ENCODE measurements at places on chromosomes 16 and 17.

DNA sequence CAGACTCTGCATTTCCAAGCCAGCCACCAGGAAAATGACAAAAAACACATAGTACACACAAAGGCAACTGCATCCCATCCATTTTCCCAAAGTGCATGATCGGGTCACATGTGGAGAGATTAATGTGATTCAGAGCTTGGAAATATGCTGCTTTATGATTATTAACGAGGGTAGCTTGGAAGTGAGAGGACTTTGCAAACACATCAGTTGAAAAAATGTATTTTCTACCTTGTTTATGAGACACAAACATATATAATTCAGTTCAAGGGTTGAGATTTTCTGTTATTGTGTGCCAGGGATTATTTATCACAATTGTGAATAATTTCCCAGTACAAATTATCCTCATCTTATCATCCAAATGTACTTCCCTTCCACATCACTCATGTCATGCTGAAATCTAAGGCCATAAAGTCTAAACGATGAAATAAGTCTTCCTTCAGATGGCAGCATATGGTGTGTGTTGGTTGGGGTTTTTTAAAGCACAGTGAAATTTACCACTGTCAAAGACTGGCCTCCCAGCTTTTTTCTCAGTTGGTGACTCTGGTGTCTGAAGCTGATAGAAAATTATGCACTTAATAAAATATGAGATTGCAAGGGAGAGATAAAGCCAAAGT, 104.7 kb upstream of the ADAMTS18 start:
- ATAC-seq: no peak

DNA sequence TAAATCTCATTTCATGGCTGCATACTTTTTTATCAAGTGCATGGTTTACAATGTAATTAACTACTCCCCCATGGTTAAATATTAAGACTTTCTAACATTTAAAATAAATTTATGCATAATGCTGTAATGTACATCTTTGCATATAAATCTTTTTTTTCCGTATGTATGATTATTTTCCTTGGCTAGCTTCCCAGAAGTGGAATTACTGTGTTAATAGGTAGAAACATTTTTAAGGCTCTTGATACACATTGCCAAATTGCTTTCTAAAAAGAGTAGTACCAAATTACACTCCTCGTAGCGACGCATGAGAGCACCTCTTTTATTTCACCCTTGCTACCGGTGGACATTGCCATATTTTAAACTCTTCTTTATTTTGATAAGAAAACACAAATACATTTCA, 141.1 kb downstream of the DNAH9 start:
- no peak for ATAC-seq

GRCh38 chr17:47057830-47058229, 78.8 kb upstream of the RPRML start:
- no peak for ATAC-seq

- ATAC-seq: no peak
Measured at GRCh38 chr16:88883117-88883895, 16.8 kb upstream of the PABPN1L start.

GRCh38 chr16:28087675-28088300, 24.3 kb upstream of the GSG1L start:
- ATAC-seq: no peak

DNA sequence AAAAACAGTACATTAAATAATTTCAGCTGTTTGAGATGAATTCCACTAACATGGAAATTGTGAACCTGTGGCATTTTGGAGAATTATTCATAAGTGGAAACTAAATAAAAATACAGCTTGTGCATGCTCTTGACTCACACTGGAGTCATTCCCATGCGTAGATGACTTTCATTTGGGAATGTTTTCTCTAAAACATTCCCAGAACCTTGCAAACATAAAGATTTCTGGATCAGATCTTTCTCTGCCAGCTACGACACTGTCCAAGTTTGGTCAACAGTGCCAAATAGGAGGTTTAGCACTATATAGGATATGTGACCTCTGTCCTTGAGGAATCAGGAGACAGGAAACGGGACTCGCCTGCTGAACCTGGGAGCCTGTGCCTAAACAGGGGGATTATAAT, 400.9 kb downstream of the SLC39A11 start:
- no peak for ATAC-seq

DNA sequence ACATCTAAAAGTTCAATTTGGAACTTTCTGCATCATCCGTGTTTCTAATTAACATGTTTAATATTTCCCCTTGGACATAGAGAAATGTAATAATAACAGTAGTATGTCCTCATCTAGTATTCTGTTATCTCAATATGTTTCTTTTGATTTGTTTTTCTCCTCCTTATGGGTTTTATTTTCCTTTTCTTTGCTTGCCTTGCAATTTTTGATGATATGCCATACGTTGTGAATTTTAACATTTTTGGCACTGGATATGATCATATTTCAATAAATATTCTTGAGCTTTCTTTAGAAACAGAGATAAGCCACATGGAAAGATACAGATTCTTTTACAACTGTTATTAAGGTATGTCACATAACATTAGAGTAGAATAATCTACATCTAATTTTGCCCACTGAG, 1316.2 kb downstream of the CDH8 start:
- ATAC-seq: no peak

DNA sequence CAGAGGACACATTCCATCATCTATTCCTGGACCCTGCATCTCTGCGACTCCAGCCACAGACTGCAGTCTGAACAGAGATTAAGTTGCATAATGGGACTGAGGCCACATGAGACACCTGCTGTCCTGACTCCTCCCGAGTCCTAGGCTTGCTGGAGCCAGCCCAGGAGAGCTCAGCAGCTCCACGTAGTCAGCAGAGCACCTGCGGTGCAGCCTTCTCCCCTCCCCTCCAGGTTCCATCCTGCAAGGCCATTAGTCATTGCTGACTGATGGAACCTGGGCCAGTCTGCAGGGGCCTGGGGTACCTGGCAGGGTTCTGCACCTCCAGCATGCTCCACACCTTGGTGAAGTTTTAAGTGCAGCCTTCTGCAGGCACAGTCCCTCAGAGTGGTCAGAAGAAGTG, 76.7 kb downstream of the PLD6 start:
- ATAC-seq: no peak

GRCh38 chr16:64991001-64991400, 130.9 kb downstream of the CDH11 start:
- no peak for ATAC-seq

DNA sequence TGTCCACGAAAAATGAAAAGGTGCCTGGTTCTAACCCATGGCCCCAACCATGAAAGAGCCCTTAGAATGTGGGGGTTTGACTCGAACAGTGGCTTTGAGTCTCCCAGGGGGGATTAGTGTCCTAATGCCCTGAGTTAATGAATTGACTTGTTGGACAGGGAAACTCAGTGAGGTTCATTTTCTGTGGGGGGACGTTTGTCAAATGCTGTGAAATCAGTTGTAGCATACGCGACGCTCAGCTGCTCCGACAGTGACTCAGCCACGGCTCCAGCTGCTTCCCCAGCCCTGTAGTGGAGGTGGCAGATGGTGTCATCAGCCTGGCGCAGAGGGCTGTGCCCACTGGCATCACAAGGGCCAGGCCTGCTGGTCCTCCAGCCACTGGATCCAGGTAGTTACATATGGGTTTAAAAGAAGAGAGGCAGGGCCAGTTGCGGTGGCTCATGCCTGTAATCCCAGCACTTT, 3.9 kb upstream of the TMEM235 start:
- ATAC-seq: no peak

Data from activated T-helper 17 cell treated with anti-CD3 and anti-CD28 coated beads, Interleukin-2, amount 50 U/mL, for 72 hours (primary cell).